ENCODE measurements at places on chromosomes 6 and 20.

GRCh38 chr20:37378785-37379598, 33.1 kb downstream of the SRC start:
- no peak for DNase-seq

DNA sequence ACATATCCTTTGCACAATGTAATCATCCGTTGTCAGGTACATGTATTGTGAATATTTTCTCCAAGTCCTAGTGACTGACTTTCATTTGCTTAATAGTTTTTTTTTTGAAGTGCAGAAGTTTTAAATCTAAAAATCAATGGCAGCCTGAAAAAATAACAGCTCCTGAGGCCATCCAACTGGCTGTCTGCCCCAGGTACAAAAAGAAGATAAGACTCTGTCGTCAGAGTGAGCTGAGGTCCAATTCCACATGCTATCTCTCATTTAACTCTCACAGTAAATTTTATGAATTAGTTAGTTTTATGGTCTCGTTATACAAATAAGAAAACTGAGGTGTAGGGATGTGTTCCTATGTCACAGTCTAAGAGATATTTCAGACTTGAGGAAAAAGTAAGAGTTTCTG, 21.0 kb upstream of the SLPI start:
- no peak for DNase-seq

GRCh38 chr6:47535316-47536225, 58.0 kb downstream of the CD2AP start:
- no peak for DNase-seq

DNA sequence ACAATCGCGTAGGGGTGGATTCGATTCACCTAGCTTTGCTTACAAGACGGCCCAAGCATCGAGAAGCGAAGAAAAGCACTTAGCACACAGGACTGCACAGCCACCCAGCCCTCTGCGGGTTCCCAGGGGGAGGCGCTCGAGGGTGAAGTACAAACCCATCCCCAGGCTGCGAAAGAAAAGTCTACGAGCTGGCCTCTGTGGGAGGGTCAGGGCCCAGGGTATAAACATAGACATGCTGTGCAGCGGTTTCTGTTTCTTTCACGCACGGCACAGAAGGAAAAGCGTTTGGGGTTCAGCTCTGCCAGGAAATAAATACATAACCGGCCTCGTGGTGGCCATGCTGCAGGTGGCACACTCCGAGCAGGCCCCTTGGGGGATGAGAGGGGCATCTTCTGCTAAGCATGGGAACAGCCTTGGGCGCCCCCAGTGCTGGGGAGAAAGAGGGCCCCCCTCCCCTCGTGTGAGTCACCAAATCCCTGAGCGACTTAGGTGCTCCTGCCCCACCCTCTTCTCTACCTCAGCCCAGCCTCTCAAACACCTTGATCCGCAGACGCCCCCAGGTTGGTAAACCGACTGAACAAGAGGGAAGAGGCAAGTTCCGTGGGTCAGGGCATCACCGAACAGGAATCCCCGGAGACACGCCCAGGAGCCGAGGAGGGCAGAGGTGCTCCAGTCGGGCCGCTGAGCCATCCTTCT, 91.6 kb upstream of the RIPOR2 start:
- peak; percentile 43 for DNase-seq

DNA sequence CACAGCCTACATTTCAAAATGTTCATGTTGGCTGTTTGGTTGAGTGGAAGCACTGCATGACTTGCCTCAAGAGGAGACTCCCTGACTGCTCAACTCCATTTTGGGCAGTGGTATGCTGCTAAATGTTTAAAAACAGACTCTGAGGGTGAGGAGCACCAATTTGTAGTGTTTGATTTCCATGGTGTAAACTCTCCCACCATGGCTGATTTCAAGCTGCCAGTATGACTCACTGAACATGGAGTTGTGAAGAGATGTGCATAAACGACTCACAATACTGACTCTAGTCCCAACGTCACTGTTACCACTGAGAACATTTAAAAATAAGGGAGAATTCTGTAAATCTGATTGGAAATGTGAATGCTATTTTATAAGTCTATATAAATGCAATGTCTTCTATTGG, 70.4 kb downstream of the BACH2 start:
- DNase-seq = no peak

- no peak for DNase-seq
These were observed 36.9 kb upstream of the LAMA4 start for GRCh38 chr6:112291161-112291762.

DNA sequence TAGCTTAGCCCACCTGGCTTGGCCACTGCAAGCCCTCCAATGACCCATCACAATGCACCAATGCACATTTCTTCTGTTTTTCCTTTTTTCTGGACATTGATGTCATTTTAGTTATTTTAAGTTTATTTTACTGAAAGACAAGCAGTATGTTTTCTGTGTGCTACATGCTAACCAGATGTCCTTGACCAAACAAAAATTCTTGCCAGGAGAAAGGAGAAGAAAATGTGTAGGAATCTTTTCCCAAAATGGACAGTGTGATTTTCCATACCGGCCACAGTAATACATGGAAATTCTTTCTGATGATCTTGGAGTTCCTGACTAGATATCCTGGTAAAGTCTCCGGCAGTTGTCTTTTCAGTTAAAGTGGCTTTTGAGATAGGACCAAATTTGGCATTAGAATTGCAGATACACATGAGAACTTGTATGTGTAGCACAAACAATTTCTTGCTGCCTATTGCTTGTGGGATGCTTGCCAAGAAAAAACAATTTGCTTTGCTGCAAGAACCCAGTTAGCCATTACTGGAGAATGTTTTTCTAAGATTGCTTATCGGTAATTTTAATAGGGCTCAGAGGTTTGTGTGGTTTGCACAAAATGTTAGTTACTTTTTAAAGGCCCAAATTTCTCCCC, 696.5 kb upstream of the CITED2 start:
- no peak for DNase-seq

GRCh38 chr20:3014662-3015061, 28.8 kb upstream of the GNRH2 start:
- DNase-seq = no peak

DNA sequence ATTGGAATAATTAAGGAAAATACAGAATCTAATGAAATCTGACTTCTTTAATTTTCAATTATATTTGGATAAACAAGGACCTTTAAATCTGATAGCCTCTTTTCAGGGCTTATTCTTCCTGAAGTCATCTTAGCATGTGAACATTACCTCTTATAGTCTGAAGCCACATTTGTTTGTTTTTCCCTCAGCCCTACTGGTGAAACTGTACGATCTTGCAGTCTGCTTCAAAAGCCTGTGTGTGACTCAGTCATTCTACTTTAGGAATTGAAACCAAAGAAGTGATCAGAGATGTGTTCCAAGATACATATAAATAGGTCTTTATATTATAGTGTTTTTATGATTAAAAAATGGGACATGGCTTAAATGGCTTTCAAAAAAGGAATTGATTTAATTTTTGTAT, 67.5 kb downstream of the MACROD2 start:
- DNase-seq = no peak

DNA sequence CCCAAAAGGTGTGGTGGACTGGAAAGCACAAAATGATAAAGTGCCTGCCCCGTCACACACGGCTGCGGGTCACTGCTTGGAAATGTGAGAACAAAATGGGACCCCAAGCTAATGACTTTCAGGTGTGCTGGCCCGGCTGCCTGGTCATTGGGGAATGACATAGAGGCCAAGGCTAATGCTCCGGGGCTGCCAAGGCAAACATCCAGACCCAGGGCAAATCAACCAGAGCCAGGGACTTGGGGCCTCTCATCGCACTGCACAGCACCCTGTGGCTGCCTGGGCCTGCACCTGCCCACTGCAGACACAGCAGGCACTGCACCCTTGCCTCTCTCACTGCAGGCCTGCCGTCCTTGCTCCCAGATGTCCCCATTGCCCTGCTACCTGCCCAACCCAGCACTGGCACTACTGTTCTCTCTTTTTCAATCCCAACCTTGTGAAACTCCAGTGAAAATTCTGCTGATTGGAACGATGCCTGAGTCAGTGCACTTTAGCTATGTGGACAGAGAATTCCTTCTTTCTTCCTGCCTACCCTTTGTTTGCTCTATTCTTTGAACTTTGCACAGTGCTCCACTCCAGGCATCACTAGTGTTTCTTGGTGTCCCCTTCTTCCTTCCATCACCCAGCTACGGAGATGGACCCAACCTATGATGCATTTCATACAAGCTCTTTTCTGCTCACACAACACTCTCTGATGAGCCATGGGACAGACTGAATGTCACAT, 849.5 kb downstream of the MAFB start:
- no peak for DNase-seq

DNA sequence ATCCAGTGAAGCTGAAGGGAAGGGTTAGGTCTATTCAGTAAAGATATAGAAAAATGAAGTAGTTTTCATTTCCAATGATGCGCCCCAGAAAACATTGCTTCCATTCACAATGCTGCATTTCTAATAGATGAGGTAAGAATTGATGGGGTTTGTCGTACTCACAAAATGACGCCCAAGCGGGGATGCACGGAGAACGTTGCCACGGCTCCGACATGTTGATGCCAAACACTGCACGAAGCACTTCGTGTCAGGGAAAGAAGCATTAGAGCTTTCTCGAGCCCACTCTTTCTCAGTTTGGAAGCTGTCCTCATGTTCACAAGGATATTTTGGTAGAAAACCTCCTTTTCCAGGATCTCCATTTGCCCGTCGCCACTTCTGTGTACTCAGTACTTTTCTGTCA, 21.6 kb upstream of the MAFB start:
- no peak for DNase-seq

- peak; percentile 32 for DNase-seq
These were observed 743 bp downstream of the CMTR1 start for GRCh38 chr6:37433657-37434271.

GRCh38 chr6:166757232-166758135, 130.4 kb upstream of the RPS6KA2 start:
- no peak for DNase-seq

DNA sequence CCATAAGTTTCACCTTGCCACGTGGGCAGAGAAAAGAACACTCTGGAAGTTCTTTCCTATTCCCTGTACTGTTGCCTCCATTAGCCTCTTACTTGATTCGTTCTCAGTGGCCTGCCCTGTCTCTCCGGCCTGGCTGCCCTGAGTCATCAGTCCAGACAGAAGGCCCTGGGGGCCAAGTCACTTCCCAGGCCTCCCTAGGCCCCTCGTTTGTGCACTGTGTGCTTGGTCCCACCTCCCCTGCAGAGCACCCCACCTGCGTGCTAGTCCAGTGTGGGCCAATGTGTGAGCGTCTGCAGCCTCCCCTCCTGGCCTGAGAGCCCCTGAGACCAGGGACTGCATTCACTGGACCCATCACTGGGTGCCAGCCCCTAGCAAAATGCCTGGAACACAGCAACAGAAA, 191.2 kb upstream of the RREB1 start:
- DNase-seq = no peak

- no peak for DNase-seq
These were observed 22.0 kb upstream of the SRC start for GRCh38 chr20:37323985-37324384.

DNA sequence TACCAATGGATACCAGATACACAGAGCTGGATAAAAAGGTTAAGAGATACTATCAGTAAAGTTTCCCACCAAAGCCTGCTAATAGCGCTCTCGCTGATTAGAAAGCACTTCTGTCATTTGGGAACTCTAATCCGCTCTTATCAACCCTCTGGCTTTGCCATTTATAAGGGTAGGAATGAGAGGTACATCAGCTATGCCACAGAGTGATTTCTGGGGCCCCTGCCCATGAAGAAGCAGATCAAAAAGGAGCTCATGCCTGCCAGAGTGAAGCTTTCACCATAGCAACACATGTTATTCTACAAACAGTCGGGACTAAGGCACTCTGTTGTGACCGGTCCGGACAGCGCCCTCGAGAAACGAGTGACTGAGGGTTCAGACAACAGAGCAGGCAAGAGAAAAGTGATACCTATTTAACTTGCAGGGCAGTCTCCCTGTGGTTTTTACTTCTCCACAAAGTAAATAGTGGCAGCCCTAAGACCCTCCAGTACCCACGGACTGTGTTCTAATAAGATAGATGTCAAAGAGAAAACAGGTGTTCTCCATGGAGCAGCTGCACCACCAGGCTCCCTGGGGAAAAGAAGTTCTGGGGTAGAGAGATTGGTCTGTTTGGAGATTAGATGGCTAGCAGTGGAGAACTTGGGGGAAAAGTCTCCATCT, 5.6 kb downstream of the TRAM2 start:
- DNase-seq = no peak

- no peak for DNase-seq
These were observed 66.0 kb downstream of the SNX5 start for GRCh38 chr20:17902531-17903083.

- no peak for DNase-seq
These were observed 164.1 kb downstream of the SYNDIG1 start for GRCh38 chr20:24633521-24633920.

DNA sequence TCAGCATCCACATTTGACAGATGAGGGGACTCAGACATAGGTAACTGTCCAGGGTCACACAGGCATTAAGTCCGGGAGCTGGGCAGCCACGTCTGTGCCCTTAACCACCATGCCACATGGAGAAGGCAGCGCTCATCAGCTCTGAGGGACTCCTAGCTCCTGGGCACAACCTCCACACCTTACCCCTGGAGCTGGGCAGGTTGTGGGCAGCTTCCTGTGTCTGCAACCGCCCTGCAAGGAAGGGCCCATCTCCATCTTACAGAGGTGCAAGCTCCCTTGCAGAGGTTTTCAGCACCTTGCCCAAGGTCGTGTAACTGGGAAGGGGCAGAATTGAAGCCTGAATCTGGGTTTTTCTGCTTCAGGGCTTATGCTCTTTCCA, 7.9 kb downstream of the CCDC167 start:
- no peak for DNase-seq

GRCh38 chr6:143598466-143599080, 79.2 kb upstream of the PHACTR2 start:
- no peak for DNase-seq

- DNase-seq = no peak
These were observed 123.0 kb downstream of the HMGCLL1 start for GRCh38 chr6:55456016-55456415.

DNA sequence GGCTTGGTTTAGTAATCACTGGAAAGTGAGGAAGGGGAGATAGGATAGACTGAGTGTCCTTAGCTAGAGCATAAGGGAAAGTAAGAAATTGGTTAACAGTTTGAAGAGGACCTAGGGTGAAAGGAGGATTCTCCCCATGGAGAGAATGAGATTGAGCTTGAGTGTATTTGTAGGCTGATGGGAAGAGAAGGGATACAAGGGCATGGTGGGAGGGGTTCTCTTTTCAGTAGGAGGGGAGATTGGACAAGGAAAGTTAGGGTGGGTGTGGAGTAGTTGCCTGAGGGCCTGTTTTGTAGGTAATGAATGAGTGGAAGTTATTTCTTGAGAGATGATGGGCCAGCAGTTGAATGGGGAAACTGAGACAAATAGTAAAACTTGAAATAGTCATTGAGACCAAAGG, 1.9 kb downstream of the TRMT11 start:
- no peak for DNase-seq

DNA sequence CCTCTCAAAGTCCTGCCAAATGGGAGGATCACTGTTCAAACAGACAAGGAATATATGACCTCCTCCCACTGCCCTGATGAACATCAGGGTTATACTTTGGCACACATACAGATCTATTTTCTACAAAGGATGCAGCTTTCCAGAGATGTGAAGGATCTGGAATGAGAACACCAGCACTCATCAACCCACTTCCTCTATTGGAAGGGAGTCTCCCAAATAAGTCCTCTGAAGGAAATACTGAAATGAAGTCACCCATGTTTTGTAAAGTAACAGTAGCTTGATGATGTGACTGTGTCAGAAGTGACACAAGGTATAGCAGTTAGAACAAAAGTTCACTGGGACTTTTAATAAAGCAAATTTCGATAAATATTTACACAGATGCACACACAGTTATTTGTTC, 104.9 kb downstream of the OGFRL1 start:
- DNase-seq = no peak

Data from activated CD4-positive, CD25-positive, alpha-beta regulatory T cell (primary cell).